ENCODE measurements at places on chromosomes 12 and 14.
A peak's percentile ranks its signal among the peaks of the same experiment; 100 is the strongest.

DNA sequence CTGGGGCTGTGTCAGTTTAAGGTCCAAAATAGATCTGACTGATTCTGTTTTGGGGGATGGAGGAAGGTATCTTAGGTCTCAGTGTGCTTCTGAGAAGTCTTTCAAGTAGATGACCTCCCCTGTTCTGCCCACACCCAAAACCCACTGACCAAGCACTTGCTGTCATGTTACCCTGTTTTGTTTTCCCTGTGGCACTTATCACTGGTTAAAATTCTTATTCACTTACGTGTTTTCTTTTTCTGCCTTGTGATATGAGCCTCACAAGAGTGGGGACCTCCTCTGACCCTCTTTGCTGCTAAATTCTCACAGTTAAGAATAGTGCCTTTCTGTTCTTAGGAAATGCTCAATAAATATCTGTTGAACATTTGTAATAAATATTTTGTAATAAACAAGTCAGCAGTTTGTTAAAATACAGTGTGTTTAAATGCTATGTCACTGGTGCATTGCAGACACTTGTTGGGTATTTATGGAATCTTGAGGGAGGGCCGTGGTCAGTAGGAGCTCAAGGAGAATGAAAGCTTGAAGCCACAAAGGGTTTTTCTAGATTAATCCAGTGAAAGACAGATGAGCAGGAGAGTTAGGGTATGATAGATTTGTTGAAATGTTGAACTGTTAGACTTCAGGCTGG is 20.9 kb downstream of the PLEKHA5 start:
- no peak for DNase-seq

GRCh38 chr14:77032844-77033621 is 4.5 kb upstream of the IRF2BPL start:
- DNase-seq: peak; percentile 79

DNA sequence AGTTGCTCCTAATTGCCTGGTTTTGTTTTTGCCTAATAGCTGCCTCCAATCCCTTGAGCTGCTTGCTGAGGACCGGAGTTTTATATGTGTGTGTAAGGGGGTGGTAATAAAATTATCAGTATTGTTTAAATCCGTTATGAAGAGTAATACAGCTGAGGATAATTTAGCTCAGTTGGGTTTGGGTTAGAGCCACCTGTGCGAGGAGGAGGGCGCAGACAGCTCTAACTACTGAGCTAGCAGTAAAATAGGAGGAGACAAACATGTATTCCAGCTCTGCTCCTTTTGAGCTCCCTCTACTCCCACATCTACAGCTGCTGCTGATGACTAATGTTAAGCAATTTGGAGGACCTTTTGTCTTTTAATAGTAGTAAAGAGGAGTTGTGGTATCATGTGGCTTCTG is 61.5 kb downstream of the SPATS2 start:
- DNase-seq: no peak

- no peak for DNase-seq
Measured at GRCh38 chr12:69471667-69472385, 1.6 kb downstream of the FRS2 start.

GRCh38 chr12:110379631-110380030 is 23.9 kb downstream of the ANAPC7 start:
- DNase-seq: no peak

All from stimulated activated CD4-positive, alpha-beta T cell treated with anti-CD3 and anti-CD28 coated beads, Interleukin-2, amount 100 ng/mL, for 24 hours (primary cell).